ENCODE measurements at places on chromosomes 16 and 17. TPM values are rescaled to one million over a fixed set of nuclear protein-coding genes. Genes with fewer than 3 reads are reported as not detected.

The SPIRE2 gene
- total RNA-seq: 0.80 TPM

The TPPP3 gene
- total RNA-seq: not detected

The AIPL1 gene
- total RNA-seq: not detected

The MYL4 gene
- total RNA-seq: not detected

The HOXB8 gene
- total RNA-seq: 1.4 TPM

The C16orf54 gene
- 51.2 TPM for total RNA-seq

The ITGAX gene
- 56.8 TPM for total RNA-seq

The TBC1D3C gene
- not detected for total RNA-seq

The NUDT7 gene
- 2.7 TPM for total RNA-seq

The MC1R gene
- 2.6 TPM for total RNA-seq

The KRT28 gene
- not detected for total RNA-seq

The SMIM22 gene
- total RNA-seq: not detected

The IRF8 gene
- 8.4 TPM for total RNA-seq

The GDPD1 gene
- 2.5 TPM for total RNA-seq

The DBF4B gene
- total RNA-seq: 53.2 TPM

The KRTAP9-4 gene
- not detected for total RNA-seq

The PIRT gene
- total RNA-seq: not detected

The FTO gene
- total RNA-seq: 47.4 TPM

The GNGT2 gene
- 45.3 TPM for total RNA-seq

The PNMT gene
- total RNA-seq: not detected

The SLC5A10 gene
- not detected for total RNA-seq

The SULT1A1 gene
- total RNA-seq: 14.1 TPM

The HOXB4 gene
- total RNA-seq: 7.8 TPM

The DNAI2 gene
- 0.35 TPM for total RNA-seq

The QRICH2 gene
- total RNA-seq: 3.8 TPM

The SEPTIN12 gene
- not detected for total RNA-seq

The CEMP1 gene
- not detected for total RNA-seq

The DDX52 gene
- 35.9 TPM for total RNA-seq

Data from activated CD8-positive, alpha-beta memory T cell treated with anti-CD3 and anti-CD28 coated beads, Interleukin-2, amount 10 ng/mL, durations not matched to agents 7 days and 5 days (primary cell).